ENCODE measurements at places on chromosomes 5 and 9. TPM values are rescaled to one million over a fixed set of nuclear protein-coding genes. Genes with fewer than 3 reads are reported as not detected.

KCTD16 gene
- 0.16 TPM for total RNA-seq

SMAD5 gene
- 56.6 TPM for total RNA-seq

PCDHGA12 gene
- 3.5 TPM for total RNA-seq

CCNJL gene
- 29.2 TPM for total RNA-seq

SLC9A3 gene
- 3.1 TPM for total RNA-seq

TOMM5 gene
- 142 TPM for total RNA-seq

RLN1 gene
- total RNA-seq: 1.2 TPM

PCDHGA4 gene
- total RNA-seq: 7.2 TPM

LPAR1 gene
- total RNA-seq: 3.8 TPM

HRCT1 gene
- not detected for total RNA-seq

ADAMTSL2 gene
- total RNA-seq: 1.1 TPM

NEURL1B gene
- 11.4 TPM for total RNA-seq

IL9 gene
- total RNA-seq: not detected

RNF208 gene
- 1.9 TPM for total RNA-seq

ZNF618 gene
- 22.1 TPM for total RNA-seq
